ENCODE measurements at places on chromosomes 3 and 15.

DNA sequence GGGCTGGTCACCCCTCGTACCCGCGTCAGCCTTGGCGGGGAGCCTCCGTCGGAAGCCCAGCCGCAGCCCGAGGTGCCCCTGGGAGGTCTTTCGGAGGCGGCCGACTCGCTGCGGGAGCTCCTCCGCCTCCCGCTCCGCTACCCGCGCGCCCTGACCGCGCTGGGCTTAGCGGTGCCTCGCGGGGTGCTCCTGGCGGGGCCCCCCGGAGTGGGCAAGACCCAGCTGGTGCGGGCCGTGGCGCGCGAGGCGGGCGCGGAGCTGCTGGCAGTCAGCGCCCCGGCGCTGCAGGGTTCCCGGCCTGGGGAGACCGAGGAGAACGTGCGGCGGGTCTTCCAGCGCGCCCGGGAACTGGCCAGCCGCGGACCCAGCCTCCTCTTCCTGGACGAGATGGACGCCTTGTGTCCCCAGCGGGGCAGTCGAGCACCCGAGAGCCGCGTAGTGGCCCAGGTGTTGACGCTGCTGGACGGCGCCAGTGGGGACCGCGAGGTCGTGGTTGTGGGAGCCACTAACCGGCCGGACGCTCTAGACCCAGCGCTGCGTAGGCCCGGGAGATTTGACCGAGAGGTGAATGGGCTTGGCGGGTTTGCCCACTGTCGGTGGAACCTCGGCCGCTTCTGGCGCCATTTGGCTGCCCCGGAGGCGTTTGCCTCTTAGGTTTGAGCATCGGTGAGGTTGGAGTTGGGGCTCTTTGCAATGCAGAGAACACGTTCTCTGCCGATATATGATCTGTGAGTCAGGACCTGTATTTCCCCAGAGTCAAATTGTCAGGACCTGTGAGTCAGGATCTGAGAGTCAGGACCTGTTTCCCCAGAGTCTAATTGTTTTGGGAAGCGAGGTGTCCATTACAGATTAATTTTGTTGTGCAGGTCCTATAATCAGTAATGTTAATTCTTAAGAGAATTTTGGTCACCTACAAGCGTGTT is 24.9 kb upstream of the GATM start:
- peak; percentile 24 for DNase-seq

GRCh38 chr3:67521053-67521646 is 133.3 kb downstream of the SUCLG2 start:
- DNase-seq = no peak

DNA sequence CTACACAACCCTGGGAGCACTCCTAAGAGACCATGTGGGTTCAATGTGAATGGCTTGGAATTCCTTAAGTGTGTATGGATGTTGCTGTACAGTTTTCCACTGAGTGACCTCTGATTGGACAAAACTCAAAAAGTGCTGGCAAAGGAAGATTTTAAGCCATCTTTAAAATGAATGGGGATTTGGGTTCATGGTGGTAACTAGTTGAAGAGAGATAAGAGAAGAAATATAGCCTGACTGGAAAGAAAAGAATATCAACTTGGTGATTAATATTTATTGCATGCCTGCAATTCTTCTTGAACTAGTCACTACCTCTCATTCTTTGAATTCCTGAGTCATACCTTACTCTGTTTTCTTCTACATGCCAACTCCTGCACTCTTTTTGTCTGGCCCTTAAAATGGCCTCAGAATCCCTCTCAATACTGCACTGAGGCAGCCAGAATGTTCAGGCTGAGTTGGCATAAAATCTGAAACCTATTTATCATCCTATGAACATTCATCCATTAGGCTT is 124.7 kb downstream of the RPL22L1 start:
- DNase-seq = peak; percentile 84

DNA sequence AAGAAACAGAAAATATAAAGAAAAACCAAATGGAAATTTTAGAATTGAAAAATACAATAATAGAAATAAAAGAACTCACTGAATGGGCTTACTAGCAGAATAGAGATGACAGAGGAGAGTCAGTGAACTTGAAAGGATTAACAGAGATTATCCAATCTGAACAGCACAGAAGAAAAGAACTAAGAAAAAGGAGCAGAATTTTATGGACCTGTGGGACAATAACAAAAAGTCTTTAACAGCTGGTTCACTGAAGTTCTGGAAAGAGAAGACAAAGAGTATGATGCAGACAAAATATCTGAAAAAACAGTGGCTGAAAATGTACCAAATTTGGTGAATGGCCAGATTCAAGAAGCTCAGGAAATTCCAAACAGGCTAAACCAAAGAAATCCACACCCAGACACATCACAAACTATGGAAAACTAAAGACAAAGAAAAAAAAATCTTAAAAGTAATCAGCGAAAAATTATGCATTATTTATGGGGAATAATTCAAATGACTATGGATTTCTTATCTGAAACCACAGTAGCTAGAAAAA is 9.7 kb upstream of the GNB5 start:
- DNase-seq = no peak

DNA sequence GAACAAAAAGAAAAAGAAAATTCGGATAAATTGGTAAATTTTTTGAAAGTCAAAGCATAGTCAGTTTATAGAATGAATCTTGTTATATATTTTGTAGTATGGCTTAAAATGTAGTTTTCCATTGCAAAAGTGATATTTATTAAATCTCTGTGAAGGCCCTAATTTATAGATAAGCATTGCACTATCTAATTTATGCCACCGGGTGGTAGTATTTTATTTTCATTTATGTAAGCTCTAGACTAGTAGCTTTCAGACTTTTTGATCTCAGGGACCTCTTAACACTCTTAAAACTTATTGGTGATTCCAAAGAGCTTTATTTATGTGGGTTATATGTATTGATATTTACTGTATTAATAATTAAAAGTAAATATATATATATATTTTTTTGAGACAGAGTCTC is 133.9 kb upstream of the LRRFIP2 start:
- DNase-seq = peak; percentile 19

DNA sequence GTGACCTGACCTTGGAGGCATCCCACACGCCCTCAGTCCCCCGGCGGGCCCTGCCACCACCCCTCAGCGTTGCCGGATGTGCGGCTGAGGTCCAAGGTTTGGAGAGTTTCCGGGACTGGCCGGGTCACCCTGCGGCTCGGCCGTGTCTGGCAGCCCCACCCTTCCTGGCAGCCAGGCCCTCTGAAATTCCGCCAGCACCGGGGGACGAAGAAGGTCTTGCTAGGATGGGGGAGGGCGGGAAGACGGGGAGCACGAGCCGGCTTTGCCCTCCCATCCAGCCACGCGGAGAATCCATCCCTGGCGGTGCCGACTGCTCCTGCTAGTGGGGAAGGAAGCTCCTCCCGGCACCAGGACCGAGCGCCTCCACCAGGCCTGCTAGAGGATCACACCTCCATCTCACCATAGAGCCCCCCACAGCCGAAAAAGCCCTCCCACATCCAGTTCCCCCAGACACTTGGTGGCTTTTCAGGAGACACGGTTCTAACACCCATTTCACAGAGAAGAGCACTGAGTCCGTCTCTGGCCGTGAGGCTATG is 81.5 kb downstream of the CPN2 start:
- peak; percentile 49 for DNase-seq

GRCh38 chr3:15181963-15182362 is 24.1 kb upstream of the CAPN7 start:
- no peak for DNase-seq

DNA sequence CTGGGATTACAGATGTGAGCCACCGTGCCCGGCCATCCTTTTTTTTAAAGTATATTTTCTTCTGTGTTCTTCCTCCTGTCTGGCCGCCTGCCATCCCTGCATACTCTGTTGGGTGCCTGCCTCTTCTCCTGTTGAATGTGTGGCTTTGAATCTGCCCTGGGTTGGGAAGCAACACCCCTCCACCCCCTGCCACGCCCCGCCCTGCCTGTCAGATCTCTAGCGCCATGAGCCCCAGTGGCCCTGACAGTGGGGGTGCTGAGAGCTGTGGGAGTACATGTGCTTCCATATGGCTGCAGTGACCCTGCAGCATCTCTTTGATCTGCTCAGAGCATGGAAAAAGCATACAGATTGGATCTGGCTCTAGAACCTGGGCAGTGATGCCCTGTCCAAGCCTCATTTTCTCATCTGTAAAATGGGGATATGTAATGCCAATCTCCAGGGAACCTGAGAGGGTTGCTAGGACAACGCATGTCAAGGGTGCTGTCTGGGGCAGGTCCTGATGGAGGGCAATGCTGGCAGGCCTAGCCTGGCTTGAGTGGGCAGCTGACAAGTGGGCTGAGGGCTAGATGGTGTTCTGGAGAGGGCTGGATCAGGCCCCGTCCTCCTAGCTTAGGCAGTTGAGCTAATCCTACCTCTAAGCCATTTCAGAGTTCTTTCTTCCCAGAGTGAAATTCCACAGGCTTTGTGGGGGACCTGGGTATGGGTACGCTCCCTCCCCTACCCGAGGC is 23.9 kb downstream of the CCDC13 start:
- no peak for DNase-seq

DNA sequence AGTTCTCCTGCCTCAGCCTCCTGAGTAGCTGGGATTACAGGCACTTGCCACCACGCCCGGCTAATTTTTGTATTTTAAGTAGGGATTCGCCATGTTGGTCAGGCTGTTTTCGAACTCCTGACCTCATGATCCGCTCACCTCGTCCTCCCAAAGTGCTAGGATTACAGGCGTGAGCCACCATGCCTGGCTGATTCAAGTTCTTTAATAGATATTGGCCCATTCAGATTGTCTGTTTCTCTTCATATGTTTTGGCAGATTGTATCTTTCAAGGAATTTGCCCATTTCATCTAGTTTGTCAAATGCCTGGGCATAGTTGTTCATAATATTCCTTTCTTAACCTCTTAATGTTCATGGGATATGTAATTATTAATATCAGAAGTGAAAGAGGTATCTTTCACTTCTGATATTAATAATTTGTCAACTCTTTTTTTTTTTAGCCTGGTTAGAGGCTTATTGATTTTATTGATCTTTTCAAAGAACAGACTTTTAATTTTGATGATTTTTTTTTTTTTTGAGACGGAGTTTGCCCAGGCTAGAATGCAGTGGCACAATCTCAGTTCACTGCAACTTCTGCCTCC is 40.2 kb upstream of the ZFAND6 start:
- DNase-seq = no peak

GRCh38 chr15:92034227-92034626 is 180.7 kb downstream of the SLCO3A1 start:
- no peak for DNase-seq

DNA sequence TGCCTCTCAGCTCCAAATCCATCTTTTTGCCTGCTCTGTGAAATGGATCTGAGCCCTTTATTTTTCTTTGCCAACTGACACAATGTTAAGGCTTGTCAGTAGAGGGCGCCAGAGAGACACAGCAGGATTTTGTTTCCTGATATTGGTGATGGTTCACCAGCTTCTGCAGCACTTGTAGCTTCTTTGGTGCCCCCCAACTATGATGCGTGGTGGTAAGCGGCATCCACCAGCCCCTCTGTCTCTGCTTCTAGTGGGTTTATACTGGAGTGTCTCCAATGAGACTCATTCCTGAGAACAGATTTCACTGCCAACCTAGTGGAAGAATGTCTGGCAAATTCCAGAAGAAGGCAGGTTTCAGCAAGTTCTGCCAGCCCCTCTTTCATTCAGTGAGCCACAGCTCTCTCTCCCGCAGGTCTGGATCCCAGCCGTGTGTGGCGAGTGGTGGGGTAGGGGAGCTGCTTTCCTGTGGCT is 471.9 kb upstream of the FRG2C start:
- DNase-seq = peak; percentile 32

GRCh38 chr3:101544161-101544850 is 17.4 kb upstream of the TRMT10C start:
- DNase-seq = no peak

DNA sequence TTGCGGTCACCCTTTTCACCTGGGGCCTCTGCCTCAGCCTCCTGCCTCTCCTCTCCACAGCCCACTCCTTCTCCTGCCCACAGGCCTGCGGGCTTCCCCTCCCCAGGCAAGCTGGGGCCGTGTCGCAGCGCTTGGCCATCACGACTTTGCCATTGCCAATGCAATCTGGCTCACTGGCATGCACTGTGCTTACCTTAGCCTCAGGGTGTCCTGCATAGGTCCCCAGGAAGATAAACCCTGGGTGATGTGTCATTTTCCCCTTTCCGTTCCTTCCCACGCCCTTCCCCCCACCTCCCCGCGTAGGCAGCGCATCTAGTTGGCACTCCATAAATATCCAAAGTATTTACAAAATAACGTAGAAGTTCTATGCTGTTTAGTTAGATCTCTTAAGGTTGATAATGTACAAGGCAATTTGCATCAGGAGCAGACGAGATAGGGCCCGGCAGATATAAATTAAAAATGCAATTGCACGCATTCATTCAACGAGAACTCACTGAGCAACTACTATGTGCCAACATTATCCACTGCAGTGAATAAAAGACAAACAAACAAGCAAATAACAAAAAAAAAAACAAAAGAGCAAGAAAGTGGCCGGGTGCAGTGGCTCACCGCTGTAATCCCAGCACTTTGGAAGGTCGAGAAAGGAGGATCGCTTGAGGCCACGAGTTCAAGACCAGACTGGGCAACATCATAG is 973 bp upstream of the COPG1 start:
- no peak for DNase-seq

- no peak for DNase-seq
These were observed 7.7 kb upstream of the IVD start for GRCh38 chr15:40397688-40398412.

- no peak for DNase-seq
These were observed 10.6 kb downstream of the SRGAP3 start for GRCh38 chr3:9238721-9239295.

DNA sequence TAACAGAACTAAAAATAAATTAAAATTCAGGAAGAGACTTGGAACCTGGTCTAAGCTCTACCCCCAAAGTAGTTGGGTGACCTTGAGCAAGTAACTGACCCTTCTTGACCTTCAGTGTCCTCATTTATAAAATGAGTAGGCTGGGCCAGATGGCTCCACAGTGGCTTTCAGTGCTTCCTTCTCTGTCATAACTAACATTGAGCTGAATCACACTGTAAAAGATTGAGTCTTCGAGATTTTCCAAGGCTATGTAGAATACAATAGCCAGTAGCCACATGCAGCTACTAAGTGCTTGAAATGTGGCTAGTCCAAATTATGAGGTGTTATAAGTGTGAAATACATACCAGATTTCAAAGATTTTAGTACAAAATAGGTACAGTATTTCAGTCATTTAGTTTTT is 313.3 kb downstream of the MECOM start:
- no peak for DNase-seq

DNA sequence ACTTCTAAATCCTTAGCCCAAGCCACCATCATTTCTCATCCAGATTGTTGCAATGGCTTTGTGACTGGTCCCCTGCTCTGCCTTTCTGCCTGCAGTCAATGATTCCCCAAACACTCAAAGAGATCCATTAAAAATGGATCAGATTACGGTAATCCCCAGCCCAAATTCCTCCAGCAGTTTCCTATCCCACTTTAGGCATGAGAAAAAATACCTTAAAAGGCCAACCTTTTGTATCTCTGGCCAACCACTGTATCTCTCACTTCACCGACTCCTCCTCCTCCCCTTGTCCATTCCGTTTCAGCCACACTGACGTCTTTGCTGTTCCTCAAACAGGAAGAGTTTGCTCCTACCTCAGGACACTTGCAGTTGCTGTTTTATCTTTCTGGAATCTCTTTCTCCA is 20.9 kb upstream of the IL1RAP start:
- DNase-seq = no peak

GRCh38 chr3:118968640-118969039 is 66.0 kb downstream of the IGSF11 start:
- DNase-seq = no peak

GRCh38 chr3:78878789-78879188 is 889.0 kb downstream of the ROBO1 start:
- DNase-seq = no peak

Measured in fibroblast of skin of right quadriceps (primary cell).